ENCODE measurements at places on chromosomes 5 and 9.
A peak's percentile ranks its signal among the peaks of the same experiment; 100 is the strongest.

- DNase-seq, result no peak
These were observed 13.2 kb downstream of the PDLIM4 start for GRCh38 chr5:132270706-132271105.

DNA sequence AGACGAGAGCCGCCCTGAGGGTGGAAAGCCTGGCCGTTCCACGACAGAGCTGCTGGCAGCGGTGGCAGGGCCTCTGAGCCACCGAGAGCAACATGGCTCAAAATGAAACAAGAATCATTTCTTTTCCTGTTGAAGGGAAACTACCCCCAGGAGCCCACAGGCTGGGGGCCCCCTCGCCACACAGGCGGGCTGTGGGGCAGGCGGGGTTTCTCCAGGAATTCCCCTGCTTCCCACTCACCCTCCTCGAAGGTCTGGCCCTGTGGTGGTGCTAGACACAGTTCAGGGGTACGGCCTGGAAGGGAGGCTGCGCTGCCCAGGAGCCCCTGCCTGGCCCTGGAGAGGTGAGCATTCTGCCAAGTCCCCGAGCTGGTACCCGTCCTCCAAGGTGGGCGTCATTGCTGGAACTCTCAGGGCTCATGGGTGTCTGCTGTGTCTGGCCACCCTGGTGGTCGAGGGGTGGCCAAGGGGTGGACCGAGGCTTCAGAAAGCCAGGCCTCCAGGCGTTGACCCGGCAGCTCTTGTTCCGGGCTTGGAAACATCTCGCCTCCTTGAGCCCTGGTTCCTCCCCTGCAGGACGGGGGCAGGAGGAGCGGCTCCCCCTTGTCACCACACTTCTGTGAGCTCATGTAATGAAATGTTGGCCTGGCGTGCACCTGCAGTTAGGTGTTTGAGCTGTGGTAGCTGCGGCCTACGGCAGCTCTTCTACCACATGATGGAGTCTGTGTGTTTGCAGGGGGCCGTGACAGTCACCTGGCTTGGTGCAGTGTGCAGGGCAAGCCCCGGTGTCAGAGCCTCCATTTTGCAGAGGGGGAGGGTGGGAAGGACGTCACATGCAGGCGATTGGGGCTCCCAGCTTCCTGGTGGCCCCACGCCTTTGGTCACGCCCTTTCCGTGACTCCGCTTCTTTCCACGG lies 65.3 kb downstream of the RXRA start:
- DNase-seq, result no peak

GRCh38 chr5:103389846-103390245 lies 131.3 kb downstream of the MACIR start:
- no peak for DNase-seq

DNA sequence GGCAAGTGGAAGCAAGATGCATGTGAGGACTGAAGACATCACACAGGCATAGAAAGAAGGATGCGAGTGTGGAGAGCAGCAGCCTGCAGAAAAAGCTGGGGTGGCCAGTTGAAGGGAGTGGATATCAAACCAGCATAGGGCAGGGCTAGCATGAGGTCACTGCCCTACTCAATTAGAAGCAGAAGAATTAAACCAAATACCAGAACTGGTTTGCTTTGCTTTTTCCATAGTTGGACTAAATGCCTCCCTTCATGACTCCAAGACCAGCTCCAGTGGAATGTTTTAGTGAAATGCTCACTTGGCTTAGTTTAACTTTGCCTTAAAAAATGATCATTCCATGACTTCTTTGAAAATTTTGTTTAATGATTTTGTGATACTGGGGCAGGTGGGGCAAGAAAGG lies 45.8 kb downstream of the TMEM167A start:
- no peak for DNase-seq

GRCh38 chr9:86486891-86487837 lies 133.0 kb upstream of the TUT7 start:
- peak; percentile 84 for DNase-seq

DNA sequence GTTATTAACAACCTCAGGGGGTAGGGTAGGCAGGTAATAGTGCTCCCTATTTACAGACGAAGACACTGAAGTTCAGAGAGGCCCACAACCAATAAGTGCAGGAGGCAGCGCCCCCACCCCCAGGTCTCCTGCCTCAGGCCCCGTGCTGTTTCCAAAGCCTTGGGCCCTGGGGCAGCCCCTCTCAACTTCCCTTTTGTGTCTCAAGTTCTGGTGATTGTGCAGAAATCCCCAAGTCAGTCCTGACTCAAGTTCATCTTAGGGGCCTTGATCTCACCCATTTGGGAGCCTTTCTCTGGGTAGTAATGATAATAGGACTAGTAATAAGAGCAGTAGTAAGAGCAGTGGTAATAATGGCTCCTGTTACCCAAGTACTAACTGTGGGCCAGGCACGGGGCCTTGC lies 35.5 kb upstream of the ASS1 start:
- no peak for DNase-seq

DNA sequence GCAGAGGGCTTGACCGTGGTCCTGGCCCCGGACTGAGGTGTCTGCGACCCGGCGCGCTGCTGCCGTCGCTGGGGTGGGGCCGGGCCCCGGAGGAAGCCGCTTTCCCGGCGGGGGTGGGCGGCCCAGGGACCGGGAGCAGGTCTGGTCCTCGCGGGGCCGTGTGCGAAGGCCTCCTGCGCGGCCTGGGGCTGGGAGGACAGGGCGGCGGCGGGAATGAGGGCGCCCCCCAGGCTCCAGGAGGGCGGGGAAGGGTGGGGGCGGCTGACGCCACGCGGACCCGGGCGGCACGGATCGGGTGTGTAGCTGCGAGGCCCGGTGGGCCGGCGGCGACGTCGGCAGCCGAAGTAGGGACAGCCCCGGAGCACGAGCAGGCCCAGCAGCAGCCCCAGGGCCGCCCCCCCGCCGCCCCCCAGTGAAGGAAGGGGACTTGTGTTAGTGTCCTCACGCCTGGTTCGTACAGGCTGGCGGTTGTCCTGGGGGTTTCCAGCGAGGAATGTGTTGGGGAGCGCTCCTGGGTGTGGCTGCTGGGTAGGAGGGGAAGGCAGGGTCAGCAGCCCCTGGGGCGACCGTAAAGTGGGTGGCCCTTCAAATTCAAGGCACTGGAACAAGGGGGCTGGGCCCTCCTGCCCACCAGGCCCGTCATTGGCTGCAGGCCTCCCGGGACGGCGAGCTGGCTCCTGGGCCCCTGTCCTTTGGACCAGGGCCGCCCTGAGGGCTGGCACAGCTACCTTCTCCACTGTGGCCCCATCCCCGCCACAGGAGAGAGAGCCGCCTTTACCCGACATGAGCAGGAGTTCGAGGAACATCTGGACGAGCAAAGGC lies 597 bp upstream of the TMEM250 start:
- peak; percentile 45 for DNase-seq

DNA sequence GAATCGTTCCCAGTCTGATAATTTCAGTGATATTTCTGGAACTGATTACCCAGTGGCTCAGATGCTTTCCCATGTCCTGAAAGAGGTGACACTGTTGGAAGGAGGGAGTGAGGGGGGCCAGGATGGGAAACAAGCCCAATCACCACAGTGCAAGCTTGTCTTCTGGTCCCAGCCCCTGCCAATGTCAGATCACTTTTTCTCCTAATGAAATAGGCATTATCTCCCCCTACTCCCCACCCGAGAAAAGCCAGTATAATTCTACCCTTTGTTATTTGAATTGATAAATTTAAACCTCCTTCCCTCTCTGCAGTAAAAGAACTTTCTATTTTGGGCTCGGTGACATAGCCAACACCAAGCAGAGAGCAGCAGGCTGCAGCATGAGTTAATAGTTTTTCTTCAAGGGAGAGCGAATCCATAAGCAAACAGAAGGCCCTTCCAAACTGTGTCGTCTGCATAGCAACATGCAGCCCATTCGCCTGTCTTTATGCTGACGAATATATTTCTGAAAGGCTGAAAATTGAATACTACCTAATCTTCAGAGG lies 14.6 kb upstream of the PPP2CA start:
- peak; percentile 69 for DNase-seq

GRCh38 chr9:84939774-84940173 lies 270.2 kb downstream of the NTRK2 start:
- DNase-seq, result no peak

- no peak for DNase-seq
These were observed 21.7 kb upstream of the FAT2 start for GRCh38 chr5:151612689-151613427.

DNA sequence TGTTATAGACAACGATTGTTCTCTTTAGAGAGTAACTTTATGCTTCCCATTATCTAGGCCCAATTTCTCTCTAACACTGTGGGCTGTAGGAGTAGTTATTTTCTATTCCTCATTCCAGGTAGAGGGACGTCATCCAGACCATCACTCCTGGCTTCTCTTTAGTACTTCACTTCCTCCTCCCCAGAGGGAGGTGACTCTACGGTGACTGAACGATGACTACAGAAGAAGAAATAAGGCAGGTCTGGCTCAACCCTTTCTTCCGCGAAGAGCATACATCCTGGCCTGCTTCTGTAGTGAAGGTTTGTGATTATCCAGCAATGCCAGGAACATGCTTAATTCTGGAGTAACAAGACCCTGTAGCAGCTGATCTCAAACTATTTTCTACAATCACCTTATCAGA lies 50.8 kb downstream of the HMGCR start:
- DNase-seq, result no peak

- DNase-seq, result no peak
These were observed 12.7 kb upstream of the CYSTM1 start for GRCh38 chr5:140162275-140162674.

- no peak for DNase-seq
These were observed 123.5 kb upstream of the SARDH start for GRCh38 chr9:133861692-133862091.

- no peak for DNase-seq
These were observed 140.8 kb downstream of the CEP120 start for GRCh38 chr5:123282444-123282843.

GRCh38 chr9:37944671-37945481 lies 40.9 kb upstream of the SLC25A51 start:
- peak; percentile 51 for DNase-seq

GRCh38 chr5:98780390-98780789 lies 6.9 kb downstream of the RGMB start:
- DNase-seq, result no peak

GRCh38 chr5:132528866-132529634 lies 14.3 kb downstream of the IL5 start:
- DNase-seq, result no peak

DNA sequence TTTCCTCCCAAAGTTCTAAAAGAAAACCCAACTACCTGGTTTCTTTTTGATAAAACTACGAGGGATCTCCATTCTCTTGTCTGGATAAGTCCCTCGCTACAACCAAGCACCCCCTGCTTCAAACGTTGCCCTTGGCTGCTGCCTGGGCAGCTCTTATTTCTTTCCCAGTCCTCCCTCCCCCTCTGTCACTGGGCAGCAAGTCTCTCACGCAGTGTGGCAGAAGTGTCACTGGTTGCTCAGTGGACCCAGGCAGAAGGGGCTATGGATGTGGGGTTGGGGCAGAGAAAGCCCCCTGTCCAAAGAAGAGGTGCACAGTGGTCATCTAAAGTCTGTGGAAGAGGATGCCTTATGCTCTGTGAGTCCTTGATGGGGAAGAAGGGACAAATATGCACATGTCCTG lies 7.2 kb upstream of the SMIM32 start:
- no peak for DNase-seq

GRCh38 chr5:82603033-82603987 lies 325.2 kb upstream of the RPS23 start:
- no peak for DNase-seq

DNA sequence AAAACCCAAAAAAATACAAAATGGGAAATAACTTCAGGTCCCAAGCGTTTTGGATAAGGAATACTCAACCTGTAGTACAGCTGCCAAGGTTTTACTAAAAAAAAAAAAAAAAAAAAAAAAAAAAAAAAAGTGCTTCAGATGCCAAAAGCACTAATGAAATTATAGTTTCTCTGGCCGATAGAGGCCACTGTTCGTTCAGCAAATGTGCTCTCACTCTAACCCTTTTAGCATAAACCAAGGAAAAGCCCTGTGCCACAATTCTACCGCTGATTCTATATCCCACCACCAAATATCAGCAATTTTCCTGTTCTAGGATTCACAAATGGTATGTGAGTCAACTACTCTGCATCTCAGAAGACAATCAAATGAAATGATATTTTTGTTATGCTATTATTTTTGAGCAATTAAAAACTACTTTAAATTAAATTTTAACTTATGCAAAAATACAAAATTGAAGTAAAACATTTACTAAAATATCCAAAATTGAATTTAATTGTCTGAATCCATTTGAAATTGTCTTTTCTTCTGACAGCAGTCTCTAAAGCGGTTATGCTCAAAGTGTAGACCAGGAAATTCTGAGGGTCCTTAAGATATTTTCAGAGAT lies 79.8 kb downstream of the RICTOR start:
- peak; percentile 82 for DNase-seq

GRCh38 chr5:154683101-154683880 lies 71.9 kb upstream of the LARP1 start:
- no peak for DNase-seq

- DNase-seq, result no peak
These were observed 103.7 kb downstream of the ARHGAP26 start for GRCh38 chr5:142873831-142874230.

DNA sequence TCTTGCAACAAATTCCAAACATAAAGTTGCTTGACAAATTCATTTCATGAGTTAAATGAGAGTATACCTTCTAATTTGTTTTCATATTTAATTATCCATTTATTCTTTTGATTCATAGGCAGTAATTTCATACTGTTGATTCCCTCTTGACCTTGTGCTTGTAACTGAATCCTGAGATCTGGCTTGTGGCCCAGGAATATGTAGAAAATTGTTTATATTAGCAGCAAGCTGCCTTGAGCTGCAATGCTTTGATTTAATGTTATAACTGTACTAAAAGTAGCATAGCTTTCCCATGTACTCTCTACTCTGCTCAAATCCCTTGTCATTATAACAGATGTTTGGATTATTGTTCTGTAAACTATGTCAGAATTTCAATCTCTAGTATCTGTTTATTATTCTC lies 780.7 kb downstream of the NR2F1-AS1 start:
- DNase-seq, result peak; percentile 23

- no peak for DNase-seq
These were observed 60.0 kb downstream of the SGCD start for GRCh38 chr5:156386976-156387375.

- DNase-seq, result no peak
These were observed 23.8 kb downstream of the DAB2 start for GRCh38 chr5:39400713-39401578.

DNA sequence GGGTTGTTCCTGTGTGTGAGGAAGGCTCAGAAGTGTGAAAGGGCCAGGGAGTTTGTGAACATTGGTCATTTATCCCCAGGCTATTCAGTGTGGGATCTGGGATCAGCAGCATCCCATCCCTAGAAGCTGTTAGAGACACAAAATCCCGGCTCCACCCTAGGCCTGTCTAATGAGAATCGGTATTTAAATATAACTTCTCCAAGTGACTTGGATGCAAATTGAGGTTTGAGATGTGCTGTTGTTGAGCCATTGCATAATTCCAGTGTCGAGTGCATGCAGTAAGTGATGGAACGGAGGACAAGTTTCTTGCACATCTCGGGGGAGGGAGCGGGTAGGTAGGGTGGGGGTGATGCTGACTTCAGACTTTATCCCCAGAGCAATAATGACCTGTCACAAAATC lies 138.3 kb downstream of the FBXL7 start:
- no peak for DNase-seq
